GM13976 (cell line): ENCODE measurements at places on chromosomes 16 and 17.

GRCh38 chr17:10200645-10201044 lies 2.2 kb upstream of the GAS7 start:
- DNase-seq: no peak

- no peak for DNase-seq
Measured at GRCh38 chr17:41800601-41801373, 11.0 kb downstream of the P3H4 start.

DNA sequence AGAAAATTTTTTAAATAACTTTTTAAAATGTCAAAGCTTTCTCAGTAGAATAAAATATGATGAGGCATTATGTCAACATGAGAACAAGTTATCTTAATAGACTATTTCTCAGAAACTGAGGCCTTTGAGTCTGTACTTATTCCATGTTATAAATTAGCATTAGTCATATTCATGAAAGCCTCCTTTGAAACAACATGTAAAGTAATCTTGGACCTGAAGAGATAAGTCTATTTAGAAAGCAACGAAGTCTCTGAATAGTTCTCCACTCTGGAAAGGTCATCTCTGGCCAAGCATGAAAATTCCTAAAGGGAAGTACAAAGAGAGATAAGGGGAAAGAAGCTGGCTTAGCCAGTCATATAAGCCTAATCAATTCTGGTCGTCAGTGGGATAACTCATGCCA lies 150.8 kb downstream of the CYB561 start:
- no peak for DNase-seq

- no peak for DNase-seq
Measured at GRCh38 chr17:56289321-56289720, 136.0 kb downstream of the ANKFN1 start.

DNA sequence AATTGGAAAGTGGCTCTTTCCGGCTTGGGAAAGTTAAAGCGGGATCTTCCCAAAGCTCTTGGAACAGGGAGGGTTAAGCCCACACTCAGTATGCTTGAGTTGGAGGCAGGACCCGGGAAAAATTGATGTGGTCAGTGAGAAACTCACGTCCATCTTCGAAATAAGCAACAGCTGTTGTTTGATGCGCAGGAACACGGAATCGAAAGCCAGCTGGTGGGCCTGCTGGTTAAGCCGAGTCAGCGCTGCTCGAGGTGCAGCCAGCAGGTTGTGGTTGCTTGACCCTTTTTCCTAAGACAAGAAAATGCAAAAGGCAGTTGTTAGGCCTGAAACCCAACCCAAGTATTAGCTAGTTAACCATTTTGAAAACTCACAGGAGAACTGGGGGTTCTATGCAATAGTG lies 49.4 kb downstream of the COG7 start:
- no peak for DNase-seq
